CD8-positive, alpha-beta memory T cell (primary cell): ENCODE measurements at places on chromosomes 6 and 20. TPM values are rescaled to one million over a fixed set of nuclear protein-coding genes. Genes with fewer than 3 reads are reported as not detected.

DNA sequence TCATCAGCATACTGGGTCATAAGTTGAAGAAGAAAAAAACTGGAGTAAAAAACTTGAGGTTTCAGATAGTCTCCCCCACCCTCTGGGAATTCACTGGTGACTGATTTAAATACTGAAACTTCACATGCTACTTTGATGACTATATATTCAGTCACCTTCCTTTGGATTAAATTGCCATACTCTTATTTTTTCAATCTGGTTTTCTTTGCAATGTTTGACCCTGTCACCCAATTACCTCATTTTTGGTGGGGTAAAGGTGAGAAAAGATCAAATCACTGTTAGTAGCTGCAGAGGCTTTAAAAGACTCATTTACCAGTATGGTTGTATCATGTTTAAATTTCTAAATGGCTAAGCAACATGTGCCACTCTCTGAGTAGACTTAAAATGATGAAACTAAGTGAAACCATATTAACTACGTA lies 862.7 kb upstream of the FLRT3 start:
- DNase-seq = no peak

Gene VPS52
- total RNA-seq = 57.2 TPM

DNA sequence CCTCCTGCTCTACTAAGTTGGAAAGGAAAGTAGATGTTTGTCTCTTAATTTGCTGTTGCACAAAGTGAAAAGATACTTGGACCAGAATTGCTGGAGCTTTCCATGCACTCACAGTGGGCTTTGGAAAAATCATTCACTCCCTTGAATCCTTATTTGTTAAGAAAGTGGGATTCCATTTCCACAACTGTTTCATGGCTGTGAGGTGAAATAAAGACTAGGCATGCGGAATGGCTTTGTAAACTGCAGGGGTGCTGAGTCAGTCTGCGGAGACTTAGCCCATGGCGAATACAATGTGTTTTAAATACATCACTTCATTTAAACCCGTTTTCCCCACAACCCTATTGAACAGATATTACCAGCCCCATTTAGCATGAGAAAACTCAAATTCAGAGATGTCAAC lies 36.8 kb upstream of the CLDN20 start:
- no peak for DNase-seq

Gene SRSF12
- total RNA-seq = 0.81 TPM

DNA sequence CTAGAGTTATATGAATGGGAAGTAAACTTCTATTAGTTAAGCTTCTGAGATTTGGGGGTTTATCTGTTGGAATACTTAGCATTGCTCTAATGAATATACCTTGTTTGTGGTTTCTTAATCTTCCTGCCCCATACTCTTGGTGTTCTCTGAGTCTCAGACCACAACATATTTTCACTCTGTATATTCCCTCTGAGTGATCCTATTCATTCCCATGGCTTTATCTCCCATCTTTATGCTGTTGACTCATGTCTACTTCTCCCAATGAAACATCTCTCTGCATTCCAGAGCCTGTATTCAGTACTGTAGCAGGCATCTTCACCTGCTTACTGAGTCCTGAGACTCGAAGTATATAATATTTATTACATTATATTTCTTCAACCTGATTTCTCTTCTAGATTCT lies 283.7 kb upstream of the MAP3K7 start:
- no peak for DNase-seq

Gene ZNF311
- total RNA-seq = 0.73 TPM

GRCh38 chr6:24980507-24981385 lies 45.0 kb upstream of the RIPOR2 start:
- DNase-seq = no peak

Gene RNF39
- not detected for total RNA-seq

Gene OR2H1
- total RNA-seq = not detected

GRCh38 chr6:112560651-112561050 lies 213.5 kb downstream of the RFPL4B start:
- DNase-seq = no peak

GRCh38 chr6:129565811-129566210 lies 144.2 kb downstream of the ARHGAP18 start:
- DNase-seq = no peak

GRCh38 chr6:45807311-45808041 lies 208.2 kb downstream of the CLIC5 start:
- no peak for DNase-seq

Gene KCNK16
- total RNA-seq = not detected

GRCh38 chr20:5776077-5776476 lies 25.9 kb downstream of the SHLD1 start:
- no peak for DNase-seq

- DNase-seq = no peak
Measured at GRCh38 chr6:80022803-80023202, 18.4 kb downstream of the TTK start.

Gene FILIP1
- not detected for total RNA-seq

DNA sequence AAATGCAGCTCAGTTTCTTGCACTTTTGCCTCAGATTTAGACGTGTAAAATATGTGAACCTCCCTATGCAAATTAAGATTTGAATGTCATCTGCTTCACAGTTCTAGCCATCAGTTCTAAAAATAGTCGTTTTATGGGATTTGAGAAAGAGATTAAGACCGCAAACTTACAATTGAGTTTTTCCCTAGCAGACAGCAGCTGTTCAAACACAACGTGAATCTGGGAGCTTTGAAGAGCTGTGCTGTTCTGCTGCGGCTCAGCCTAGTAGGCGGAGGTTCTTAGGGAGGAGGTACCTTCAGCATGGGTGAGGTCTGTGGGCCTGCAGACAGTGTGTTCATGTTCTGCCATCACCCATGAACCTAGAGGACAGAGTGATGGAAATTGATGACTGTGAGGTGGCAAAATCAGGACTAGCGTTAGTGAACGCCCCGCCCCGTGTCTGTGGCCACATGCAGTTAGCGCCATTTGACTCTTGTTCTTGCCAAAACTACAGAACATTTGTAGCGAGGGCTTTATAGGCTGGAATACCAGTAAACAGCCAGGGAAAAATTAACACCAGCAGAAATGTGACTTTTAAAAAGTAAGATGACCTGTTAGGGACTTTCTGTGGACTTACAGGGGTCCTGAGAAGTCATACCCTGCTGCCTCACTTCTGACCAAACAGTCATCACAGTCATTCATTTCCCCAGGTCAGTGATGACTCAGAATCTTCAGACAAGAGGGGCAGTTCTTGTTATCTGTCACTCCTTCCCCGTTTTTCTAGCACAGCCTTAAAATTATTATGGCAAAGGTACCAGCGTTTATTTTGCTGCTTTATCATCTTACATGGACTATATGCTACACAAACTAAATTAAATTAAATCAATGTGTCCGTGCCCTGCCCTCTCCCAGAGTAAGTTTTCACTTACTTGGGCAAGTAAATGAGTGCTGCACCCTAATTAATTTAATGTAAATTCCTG lies 84.3 kb upstream of the TMEM181 start:
- no peak for DNase-seq

Gene CRISP3
- not detected for total RNA-seq

GRCh38 chr20:50320005-50320900 lies 129.6 kb downstream of the CEBPB start:
- DNase-seq = no peak

DNA sequence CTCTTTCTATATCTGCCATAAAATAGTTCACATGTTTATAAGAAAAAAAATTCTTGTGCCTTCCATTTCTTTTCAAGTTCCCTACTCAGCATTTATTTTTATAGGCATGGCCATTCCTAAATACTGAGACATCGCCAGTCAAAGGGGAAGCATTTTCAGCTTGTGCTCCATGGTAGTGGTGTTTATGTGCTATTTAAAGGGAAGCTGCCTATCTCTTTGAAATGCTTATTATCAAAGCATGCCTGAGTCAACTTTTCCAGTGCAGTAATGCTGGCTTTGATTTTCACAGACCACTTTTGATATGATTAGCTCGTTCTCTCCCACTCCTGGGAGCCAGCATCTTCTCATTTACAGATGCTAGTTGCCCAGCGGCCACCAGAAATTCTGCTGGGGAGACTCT lies 124.1 kb upstream of the RIN2 start:
- no peak for DNase-seq

Gene EYS
- total RNA-seq = not detected

Gene HSPA1B
- 81.4 TPM for total RNA-seq

- no peak for DNase-seq
Measured at GRCh38 chr6:72825315-72825911, 203.5 kb downstream of the KCNQ5 start.

- DNase-seq = no peak
Measured at GRCh38 chr20:48667889-48668413, 159.8 kb downstream of the PREX1 start.

Gene PKIB
- not detected for total RNA-seq

GRCh38 chr6:11231564-11232192 lies 790 bp downstream of the NEDD9 start:
- DNase-seq = no peak

DNA sequence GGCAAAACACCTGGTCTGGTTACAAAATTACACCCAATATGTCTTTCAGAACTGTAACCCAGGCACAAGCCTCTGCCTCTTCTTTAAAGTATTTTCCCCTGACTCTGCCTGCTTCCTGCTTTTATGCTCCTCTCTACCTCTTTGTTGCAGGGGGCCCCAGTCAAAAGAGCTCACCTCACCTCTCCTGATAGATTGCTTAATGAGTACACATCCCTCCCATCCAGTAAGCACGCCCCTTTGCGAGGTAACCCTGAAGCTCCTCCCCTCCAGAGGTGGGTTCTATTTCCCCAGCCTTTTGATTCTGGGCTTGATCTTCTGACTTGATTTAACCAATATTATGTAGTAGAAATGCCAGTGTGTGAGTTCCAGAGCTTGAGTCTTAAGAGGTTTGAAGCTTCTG lies 56.6 kb upstream of the EYA2 start:
- DNase-seq = no peak

DNA sequence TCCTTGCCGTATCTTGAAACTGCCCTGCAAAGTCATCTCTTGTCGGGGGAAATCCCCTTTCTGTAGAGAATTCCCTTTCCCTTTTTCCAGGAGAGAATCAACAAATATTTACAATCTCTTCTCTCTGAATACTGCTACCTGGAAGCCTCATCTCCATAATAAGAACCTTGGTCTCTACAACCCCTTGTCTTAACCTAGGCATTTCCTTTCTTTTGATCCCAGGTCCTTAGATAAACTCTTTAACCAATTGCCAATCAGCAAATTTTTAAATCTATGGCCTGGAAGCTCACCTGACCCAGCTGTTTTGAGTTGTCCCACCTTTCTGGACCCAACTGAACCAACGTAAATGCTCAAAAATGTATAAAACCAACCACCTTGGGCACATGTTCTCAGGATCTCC lies 30.6 kb upstream of the SEC63 start:
- no peak for DNase-seq

DNA sequence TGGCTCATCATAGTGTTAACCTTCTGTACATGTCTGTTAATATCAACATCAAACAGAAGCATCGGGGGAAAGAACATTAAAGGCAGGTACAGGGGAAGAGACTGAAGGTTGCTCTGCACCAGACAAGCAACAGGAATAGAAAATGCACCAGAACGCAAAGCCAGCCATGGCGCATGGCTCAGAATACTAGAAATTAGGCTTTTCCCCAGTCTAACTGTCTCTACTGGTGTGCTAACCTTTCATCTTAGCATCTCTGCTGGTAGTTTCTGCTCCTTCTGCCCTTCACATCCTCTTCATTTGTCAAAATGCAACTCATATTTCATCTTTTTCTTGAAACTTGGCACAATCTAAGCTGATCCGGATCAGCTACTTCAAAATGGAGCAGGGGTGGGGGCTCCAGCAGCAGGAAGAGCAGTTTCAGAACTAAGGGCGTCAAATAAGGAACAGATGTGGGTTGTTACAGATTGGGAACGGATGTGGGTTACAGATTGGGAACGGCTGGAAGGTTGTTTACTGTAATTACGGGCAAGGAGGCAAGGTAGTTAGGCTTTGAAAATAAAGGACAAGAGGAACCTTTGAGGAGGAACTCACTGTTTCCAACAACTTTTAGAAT lies 13.1 kb upstream of the RNASET2 start:
- DNase-seq = no peak

DNA sequence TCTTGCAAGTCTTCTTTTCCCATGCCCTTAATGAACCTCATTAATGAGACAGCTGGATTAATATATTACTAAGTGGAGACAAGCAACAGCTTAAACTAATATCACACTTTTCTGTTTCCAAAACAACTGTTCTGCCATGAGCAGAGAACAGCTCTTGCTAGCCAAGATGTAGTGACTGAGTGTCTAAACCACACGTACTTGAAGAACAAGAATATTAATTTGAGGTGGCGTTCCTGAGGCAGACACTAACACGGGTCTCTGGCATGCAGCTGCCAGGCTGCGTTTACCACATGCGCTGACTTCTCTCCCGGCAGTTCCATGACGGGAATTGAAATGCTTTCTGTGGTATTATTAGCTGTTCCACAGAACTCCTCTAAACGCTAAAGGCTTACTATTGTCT lies 80.6 kb downstream of the FNDC1 start:
- no peak for DNase-seq

DNA sequence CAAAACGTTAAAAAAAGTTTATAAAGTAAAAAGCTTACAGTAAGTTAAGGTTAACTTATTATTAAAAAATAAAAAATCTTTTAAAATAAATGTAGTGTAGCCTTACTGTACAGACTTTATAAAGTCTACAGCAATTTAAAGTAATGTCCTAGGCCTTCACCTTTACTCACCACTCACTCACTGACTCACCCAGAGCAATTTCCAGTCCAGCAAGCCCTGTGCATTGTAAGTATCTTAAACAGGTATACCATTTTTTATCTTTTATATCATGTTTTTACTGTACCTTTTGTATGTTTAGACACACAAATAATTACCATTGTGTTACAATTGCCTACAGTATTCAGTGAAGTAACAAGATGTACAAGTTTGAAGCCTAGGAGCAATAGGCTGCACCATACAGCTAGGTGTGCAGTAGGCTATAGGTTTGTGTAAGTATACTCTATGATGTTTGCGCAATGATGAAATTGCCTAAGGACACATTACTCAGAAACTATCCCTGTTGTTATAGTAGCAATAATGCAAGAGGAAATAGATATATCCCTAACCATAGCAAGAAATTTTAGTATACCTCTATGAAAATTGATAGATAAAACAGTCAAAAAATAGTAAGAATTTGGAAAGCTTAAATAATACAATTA lies 39.5 kb downstream of the FBXO5 start:
- DNase-seq = no peak

GRCh38 chr20:48198929-48199451 lies 413.7 kb upstream of the SULF2 start:
- no peak for DNase-seq

- DNase-seq = no peak
Measured at GRCh38 chr6:136751522-136751956, 40.7 kb downstream of the MAP3K5 start.

DNA sequence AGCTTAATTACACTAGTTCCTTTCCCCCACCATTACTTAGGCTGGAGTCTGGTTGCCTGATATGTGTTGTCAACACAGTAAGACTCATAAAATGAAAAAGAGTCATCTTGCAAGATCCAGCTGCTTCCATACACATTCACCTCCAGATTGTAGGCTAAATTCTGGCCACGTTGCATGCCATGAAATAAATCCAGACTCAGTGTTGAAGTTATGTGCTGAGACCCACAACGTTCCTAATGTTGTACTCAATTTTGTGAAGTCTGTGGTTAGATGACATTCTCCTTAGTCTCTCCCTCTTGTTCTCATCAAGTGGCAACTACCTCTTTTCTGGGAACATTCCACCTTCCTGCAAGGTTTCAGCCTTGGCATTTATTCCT lies 212.3 kb downstream of the LMBRD1 start:
- DNase-seq = no peak

GRCh38 chr6:75268988-75269354 lies 15.6 kb downstream of the TMEM30A start:
- DNase-seq = no peak
